ENCODE measurements at places on chromosomes 7 and 10.

DNA sequence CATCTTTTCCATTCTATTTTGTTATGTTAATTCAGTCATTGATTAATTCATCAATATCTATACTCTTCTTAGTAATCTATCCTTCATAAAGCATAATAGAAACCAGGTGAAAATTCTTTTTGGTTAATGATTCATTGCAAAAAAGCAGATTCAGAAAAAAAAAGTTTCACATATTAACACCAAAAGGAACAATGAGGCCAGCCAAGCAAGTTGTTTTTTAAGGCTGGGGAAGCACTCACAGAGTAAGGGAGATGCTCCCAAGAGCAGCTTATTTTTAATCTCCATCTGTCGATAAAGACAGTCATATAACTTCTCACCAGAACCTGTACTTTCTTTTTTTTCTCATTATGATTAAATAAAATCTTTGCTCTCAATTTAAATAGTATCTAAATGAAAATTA lies 95.8 kb downstream of the CACNA2D1 start:
- DNase-seq: no peak

GRCh38 chr10:104099269-104099668 lies 13.6 kb upstream of the COL17A1 start:
- no peak for DNase-seq

- no peak for DNase-seq
These were observed 10.1 kb downstream of the AVPI1 start for GRCh38 chr10:97676770-97677581.

DNA sequence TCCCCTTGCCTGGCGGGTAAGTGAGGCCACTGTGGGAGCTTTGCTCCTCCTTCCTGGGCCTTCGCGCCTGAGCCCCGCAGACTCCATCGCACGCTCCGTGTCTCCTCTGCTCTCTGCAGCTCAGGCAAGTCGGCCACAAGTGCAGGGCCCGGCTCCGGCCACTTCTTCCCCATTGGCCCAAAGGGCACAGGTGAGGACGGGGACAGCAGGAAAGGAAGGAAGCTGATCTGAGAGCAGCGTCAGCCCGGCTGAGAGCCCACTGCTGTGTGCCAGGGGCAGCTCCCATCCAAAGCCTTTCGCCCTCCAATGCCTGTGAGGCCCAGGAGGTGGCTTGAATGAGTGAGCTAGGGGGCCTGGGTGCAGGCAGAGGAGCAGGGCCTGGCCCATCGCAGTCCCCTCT lies 33.7 kb upstream of the RHEB start:
- no peak for DNase-seq

GRCh38 chr7:107179326-107180164 lies 10.7 kb downstream of the HBP1 start:
- no peak for DNase-seq

DNA sequence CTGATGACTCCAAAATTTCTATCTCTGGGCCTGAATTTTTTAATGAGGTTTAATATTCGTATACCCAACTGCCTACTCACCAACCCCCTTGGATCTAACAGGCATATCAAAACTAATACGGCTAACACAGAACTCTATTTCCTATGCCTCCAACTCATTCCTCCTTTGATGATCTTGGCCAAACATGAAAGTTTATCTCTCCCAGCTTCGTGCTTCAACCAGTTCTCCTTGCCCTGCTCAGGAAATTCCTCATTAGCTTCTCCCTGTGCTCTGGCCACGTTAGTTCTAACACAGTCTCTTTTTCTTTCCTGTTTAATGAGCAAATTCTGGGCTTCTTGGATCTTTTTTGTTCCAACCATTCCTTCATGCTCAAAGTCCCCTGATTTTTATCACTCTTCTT lies 138.9 kb upstream of the PTN start:
- DNase-seq: no peak

- DNase-seq: no peak
These were observed 29.7 kb downstream of the OGDH start for GRCh38 chr7:44636041-44636584.

DNA sequence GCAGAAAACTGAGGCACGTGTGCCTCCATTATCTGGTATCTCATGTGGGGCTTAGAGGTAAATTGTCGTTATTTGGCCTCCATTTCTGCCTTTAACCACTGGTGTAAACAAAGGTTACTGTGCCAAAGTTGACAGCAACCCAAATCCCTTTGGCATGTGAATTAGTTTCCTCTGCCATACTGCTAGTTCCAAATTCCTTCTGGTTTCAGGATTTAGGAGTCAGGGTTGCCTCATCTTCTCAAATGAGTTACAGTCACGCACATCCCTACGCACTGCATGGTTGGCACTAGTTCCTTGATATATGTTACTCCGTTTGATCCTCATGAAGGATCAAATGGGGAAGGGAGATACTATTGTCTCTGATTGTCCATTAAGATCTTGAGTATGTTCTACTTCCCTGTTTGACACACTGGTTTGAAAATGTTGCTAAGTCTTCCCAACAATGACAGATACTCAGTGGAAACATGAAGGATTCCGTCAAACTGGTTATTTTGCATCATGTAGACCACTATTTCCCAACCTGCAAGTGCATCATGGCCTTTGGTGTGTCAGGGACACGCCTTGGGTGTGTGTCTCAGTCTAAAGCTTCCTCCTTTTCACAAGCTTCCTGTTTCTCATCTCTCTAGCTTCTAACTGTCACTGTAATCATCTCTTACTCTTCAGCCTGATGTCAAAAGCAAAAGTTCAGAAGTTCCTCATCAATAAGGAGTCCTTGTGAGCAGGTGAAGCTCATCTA lies at the start of gene LIPN:
TSS of gene LIPN (plus strand) at position 655 of the 736 bp plus-strand sequence. CDS start 1,386 bp downstream, outside the sequence.
- DNase-seq: no peak

All from ovary (tissue), 10 donors.